ENCODE measurements at places on chromosomes 7 and 10.

DNA sequence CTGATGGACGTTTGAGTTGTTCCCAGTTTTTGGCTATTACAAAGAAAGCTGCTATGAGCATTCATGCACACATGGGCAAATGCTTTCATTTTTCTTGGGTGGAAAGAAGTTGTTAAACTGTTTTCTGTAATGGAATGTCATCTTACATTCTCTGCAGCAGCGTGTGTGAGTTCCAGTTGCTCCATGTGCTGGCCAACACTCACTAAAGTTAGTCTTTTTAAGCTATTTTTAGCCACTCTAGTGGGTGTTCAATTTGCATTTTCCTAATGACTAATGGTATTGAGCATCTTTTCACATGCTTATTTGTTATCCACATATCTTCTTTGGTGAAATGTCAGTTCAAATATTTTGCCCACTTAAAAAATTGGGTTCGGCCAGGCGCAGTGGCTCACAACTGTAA, 82.8 kb upstream of the COL13A1 start:
- DNase-seq, result no peak

- DNase-seq, result no peak
Measured at GRCh38 chr7:18846765-18847215, 270.6 kb downstream of the TWIST1 start.

GRCh38 chr10:93667795-93668194, 34.6 kb downstream of the FRA10AC1 start:
- no peak for DNase-seq

GRCh38 chr7:38102507-38102906, 75.5 kb upstream of the STARD3NL start:
- DNase-seq, result no peak

DNA sequence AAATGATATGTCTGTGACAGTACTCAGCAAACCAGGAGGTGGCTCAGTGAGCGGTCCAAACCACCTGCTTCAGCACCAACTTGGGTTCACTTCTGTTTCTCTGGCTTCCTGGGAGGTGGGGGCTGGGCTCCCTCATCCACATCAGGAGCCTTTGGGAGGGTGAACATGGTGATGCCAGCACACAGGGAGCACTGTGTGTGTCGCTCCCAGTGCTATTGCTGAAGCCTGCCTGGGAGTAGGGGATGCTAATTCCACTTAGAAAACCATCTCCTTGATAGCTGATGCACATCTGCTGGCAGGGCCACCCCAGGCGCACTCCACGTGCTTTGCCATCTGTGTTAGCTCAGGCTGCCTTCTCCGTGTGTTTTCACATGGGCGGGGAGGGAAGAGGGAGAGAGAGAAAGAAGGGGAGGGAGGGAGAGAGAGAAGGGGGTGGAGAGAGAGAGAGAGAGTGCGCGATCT, 58.0 kb downstream of the RAMP3 start:
- DNase-seq, result no peak

DNA sequence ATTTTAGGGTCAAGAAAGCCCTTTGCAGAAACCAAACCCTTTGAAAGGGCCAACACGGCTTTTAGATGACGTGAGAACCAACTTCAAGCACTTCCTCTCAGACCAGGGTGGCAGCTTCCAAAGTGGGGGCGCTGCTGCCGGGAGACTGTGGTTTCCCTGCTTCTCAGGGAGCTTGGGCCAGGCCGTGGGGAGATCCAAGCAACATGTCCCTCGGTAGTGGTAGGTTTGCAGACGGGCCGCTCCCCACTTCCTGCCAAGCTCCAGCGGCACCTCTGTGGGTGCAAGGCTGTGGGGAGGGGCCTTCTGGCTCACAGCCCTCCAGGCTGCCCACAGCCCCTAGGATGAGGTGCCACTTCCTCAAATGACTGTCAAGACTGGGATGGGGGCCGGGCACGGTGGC, 132.4 kb downstream of the FAM53B start:
- no peak for DNase-seq

- no peak for DNase-seq
Measured at GRCh38 chr7:2350861-2351260, 3.8 kb upstream of the EIF3B start.

- DNase-seq, result peak; percentile 98
Measured at GRCh38 chr10:46030091-46030937, at the start of gene NCOA4. NCOA4 (minus strand) TSS chr10:46030623; CDS start chr10:46016680, 13,943 bp downstream.

DNA sequence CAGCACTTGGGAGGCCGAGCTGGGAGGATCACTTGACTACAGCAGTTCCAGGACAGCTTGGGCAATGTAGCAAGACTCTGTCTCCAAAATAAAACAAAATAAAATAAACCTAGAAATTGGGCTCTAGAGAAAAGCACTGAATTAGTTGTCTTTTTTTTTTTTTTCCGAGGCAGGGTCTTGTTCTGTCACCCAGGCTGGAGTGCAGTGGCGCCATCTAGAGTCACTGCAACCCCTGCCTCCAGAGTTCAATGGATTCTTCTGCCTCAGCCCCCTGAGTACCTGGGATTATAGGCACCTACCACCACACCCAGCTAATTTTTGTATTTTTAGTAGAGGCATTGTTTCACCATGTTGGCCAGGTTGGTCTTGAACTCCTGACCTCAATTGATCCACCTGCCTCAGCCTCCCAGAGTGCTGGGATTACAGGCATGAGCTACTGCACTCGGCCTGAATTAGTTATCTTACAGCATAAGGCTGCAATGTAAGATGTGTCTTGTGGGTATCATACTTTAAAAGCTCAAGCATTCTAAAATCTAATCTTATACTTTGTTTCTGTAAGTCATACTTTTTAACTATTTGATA, 12.8 kb downstream of the MEIG1 start:
- DNase-seq, result no peak

DNA sequence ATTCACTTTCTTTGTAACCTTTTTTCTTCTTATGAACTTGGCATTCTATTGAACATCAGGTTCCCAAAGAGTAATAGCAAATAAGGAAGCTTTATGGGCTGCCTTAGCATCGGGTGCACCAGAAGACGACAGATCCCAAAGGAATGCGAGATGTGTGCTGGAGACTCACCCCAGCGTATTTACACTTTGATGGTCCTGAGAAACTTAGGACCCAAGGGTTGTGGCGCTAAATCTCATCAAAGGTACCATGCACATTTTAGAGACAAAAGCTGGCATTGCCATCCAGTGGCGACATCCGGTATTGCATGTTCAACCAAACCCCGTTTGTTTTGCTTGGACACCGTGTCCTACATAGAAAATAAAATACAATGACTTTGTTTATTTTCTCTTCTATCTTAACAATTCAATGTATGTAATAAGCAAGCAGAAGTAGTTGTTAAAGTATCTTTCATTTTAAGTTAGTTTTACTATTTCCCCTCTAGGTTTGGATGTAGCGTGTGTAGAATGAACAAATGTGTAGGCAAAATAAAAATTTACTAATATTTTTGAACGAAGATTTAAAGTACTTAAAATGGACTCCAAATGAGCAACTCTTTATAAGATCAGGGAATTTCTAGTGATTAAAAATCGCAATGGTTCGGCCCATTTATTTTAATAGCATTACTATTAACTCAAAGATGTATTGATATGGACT, 1154.8 kb downstream of the GATA3 start:
- DNase-seq, result peak; percentile 43

DNA sequence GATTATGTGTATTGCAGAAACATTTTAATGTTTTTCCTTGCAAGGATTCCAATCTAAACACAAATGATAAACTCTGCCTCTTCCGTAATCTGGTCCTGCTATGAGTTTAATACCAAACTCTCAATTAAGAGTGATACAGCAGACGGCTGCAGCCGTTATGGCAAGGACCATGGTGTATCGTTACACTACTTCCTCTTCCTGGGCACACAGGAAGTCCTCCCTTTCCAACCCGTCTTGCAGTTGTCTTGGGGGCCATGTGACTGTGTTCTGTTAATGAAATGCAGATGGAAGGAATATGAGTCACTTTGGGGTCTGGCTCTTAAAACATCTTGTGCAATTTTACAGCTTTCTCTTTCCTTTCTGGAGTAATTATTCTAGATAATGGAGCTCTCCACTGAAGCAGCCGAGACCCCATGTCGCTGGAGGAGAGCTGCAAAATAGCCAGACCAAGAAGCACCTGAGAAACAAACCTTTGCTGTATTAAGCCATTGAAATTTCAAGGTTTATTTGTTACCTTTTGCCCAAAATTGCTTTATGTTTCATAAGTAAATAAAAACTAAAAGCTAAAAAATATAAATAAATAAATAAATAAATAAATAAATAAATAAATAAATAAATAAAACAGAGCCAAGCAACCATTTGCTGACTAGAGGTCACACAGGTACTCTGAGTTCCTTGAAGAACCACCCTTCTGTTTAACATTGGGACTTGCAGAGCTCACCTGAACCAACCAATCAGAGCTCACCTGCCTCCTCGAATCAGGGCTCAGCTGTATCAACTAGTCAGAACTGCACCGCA, 74.7 kb downstream of the FRMPD2 start:
- DNase-seq, result peak; percentile 9

DNA sequence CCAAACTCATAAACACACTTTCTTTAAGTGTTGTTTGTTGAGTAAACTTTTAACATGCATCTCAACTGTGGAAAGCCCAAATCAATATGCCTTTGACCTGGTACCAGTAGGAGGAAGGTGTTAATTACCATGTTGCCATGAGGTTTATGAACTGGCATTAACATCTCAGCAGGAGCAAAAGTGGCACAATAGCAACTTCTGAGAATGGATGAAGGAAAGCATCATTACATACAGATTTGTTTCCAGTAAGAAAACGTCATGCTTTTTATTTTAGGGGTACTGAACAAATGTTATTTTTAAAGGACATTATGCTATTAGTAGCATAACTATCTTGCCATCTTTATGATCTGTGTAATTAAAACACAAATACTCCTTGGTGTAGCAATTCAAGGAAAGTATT, 51.1 kb downstream of the ARMC3 start:
- DNase-seq, result no peak

- DNase-seq, result no peak
Measured at GRCh38 chr7:3978839-3979238, 677.8 kb downstream of the SDK1 start.

GRCh38 chr10:117441812-117442443, 66.7 kb upstream of the PDZD8 start:
- no peak for DNase-seq

GRCh38 chr10:100866010-100866409, 46.8 kb upstream of the SLF2 start:
- DNase-seq, result no peak

- no peak for DNase-seq
Measured at GRCh38 chr10:47123716-47124288, 176.2 kb upstream of the GDF10 start.

DNA sequence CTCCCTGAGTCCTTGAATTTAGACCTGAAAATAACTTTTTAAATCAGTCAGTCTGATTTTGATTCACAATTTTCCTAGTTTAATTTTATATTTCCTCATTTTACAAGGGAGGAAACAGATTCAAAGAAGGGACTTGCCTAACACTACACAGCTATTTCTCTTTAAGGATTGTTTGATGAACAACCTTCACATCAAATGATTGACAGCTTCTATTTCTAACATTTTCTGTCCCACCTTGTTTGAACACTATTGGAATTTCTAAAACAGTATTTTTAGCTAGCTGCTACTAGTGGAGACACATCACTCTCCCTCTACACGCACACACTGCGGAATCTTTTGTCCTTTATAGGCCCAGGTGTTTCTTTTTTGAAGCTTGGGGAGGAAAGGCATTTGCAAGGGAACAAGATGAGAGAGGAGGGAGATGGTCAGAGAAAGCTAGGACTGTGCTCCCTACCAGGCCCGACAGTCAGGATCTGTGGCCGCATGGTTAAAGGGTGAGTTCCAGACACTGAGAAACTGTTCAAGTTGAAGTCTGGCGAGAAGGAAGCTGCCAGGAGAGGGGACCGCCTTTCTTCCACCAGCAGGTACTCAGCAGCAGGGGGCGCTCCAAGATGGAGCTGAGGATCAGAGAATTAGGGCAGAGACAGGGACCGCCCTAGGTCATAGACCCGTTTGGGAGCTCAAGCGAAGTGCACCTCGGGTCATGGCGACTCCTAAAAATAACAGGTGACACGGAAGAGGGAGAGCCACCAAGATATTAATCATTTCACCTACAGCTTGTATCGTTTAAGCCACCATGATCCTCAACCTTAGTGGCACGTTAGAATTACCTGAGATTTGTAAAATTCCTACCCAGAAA, 49.7 kb downstream of the DNAJC12 start:
- peak; percentile 36 for DNase-seq

DNA sequence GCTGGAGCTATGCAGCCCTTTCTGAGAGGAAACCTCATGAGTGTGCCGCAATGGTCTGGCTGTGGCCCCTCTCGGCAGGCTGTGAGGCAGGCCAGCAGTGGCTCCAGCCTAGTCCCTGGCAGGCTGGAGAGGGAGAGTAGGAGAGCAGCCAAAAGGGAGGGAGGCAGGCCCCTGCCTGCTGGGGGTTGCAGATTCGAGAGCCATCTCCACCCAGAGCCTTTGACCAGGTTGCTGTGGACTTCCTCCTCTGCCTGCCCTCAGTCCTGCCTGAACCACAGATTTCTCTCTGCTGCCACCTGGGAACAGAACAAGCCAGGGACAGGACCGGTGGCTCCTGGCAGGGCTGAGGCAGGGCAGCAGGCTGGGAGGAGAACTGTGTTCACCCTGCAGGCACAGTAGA, 13.9 kb downstream of the PAX2 start:
- no peak for DNase-seq

GRCh38 chr10:15745751-15746150, 26.0 kb upstream of the ITGA8 start:
- DNase-seq, result no peak

DNA sequence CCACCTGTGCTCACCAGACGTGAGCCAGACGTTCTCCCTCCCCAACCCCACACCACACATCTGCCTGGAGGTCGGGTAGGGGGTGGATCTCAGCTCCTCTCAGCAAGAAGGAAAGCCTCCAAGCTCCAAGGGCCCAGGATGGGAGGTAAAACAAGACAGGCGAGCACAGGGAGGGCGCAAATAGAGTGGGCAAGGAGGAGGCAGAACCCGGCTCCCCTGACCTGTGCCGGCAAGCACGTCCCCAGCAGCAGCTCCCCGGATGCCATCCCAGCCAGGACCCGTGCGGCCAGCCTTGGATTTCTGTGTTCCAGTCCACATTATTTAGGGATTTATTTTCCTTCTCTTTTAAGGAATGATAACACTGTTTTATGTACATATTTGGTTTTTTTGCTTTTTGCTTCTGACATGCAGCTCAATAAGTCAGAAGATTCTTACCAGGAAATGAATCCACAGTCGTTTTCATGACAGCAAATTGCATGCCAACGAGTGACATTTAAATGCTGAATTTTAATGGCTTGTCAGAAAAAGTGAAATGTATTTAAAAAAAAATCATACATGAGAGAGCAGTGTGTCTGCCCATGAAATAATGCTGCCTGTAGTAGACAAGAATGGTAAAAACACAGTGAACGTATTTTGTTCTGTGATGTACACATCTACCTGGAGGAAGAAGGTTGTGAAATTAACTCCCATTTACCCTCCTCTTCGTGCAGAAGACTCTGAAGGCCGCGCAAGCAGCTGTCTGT, 276.5 kb downstream of the PTPRN2 start:
- DNase-seq, result no peak

DNA sequence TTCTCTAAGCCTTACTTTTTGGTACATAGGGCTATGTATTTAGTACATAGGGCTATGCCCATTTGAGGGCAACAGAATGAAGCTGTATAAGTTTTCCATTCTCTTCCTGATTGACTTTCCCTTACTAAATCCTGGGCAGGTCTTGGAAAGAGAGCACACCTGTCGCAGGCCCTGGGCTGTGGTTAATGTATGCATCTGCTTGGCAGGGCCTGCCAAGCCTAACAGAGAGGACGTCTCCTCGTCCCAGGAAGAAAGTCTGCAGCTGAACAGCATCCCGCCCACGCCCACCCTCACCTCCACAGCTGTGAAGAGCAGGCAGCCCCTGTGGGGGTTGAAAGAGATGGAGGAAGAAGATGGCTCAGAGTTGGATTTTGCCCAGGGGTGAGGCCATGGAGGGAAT, 8.9 kb upstream of the PVRIG start:
- DNase-seq, result no peak

- DNase-seq, result no peak
Measured at GRCh38 chr7:139714163-139714901, 63.5 kb downstream of the HIPK2 start.
